ENCODE measurements at places on chromosomes 12 and 14.
A peak's percentile ranks its signal among the peaks of the same experiment; 100 is the strongest.

DNA sequence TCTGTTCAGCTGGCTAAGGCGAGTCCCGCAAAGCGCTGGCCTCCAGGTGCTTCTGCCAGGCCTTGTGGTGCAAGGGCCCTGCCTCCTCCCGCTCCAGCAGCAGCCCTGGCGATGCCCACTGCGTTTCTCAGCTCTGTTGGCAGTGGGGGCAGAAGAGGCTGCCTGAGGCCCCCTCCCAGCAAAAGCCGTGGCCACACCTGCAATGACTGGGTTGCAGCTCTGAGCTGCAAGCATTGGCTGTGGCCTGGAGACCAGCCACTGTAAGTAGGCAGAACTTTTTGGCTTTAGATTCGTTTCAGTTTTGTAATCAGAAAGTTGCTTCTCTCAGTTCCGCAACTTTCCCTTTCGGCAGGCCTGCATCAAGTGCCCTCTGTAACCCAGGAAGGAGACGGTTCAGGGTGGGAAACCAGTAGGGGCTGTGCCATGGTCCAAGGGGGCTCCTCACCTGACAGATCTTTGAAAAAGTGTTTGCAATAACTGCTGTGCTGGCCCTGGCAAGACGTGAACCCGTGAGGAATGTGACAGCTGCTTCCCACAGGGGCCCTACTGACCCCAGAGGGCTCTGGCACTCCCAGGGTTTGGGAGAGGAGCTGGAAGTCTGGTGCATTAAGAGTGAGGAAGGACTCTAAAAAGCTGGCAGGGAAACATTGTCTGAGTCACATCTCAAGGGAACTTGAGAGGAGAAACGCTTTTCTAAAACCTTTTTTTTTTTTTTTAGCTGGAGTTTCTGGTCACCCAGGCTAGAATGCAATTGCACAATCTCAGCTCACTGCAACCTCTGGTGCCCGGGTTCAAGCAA is 54.5 kb upstream of the MAX start:
- no peak for DNase-seq

GRCh38 chr12:110763583-110763982 is 20.9 kb upstream of the PPP1CC start:
- DNase-seq, result no peak

DNA sequence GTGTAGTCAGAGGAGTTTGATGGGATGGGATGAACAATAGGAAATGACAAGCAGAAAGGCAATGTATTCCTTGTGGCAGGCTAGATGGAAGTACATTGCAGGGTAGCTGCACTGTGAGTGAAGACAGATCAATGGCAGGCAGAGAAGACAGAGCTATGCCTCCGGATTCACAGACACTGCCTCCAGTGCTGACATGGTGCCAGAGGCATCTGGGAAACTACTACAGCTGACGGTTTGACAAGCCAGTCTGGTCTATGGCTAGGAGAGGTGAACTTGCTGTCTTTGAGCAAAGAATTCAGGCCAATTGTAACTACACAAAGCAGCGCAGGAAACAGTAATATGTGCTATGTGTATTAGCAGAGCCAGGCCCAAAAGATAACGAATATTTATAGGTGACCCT is 193.5 kb downstream of the DIO2 start:
- no peak for DNase-seq

GRCh38 chr14:92426237-92426636 is 87.3 kb upstream of the RIN3 start:
- DNase-seq, result no peak

GRCh38 chr14:30482276-30482675 is 76.7 kb upstream of the G2E3 start:
- DNase-seq, result no peak

GRCh38 chr12:56104815-56105608 is 653 bp downstream of the PA2G4 start:
- peak; percentile 14 for DNase-seq

DNA sequence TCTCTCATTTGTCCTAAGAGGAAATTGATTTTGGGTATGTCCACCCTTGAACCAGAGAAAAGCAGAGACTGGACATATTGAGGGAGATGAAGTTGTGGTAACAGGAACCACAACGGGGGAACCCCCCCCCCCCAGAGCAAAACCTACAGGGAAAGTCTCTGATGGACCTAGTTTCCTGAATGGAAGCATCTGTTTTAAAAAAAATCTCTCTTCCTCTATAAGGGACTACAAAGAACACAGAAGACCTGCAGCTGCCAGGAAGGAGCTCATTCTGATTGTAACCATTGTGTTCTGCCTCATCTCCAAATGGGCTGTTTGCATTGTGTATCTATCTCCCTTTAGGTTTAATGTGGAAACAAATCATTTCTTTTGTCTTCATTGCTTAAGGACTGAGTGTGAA is 13.4 kb downstream of the C1S start:
- no peak for DNase-seq

- DNase-seq, result no peak
Observed at GRCh38 chr14:91354979-91355685, 62.5 kb downstream of the CCDC88C start.

DNA sequence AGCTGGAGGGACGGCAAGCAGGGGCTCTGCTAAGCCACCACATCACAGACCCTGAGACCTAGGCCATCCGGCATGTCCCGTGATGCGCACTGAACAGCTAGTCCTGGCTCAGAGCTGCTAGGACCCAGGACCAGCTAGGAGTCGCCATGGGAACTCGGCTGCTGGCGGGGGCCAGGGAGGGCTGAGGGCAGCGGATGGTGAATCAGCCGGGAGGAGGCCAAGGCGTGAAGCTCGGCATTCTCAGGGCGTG is 5.1 kb downstream of the AHNAK2 start:
- no peak for DNase-seq

All from CD4-positive, alpha-beta T cell treated with Interleukin-12 subunit alpha and Interleukin-12 subunit beta, for 1 hour (primary cell).